ENCODE measurements at places on chromosomes 3 and 15. TPM values are rescaled to one million over a fixed set of nuclear protein-coding genes. Genes with fewer than 3 reads are reported as not detected.

The ARL6 gene
- 5.4 TPM for total RNA-seq

The PLAAT1 gene
- total RNA-seq = 0.66 TPM

The ADCY5 gene
- 32.5 TPM for total RNA-seq

The NANOGP8 gene
- total RNA-seq = 1.1 TPM

The CFAP100 gene
- not detected for total RNA-seq

GRCh38 chr15:90465930-90466567 is 63.7 kb upstream of the CRTC3 start:
- no peaks in the 10 kb centered on the region for H3K36me3 ChIP-seq
- DNase-seq = no peak
- H3K27ac ChIP-seq = peak overlapping the region; percentile 78
- no peaks in the 10 kb centered on the region for H3K4me1 ChIP-seq
- no peak overlapping the region for H3K4me3 ChIP-seq

- no peak overlapping the region for H3K27ac ChIP-seq
- H3K36me3 ChIP-seq = no peaks in the 10 kb centered on the region
- H3K27me3 ChIP-seq = no peaks in the 10 kb centered on the region
- no peaks in the 10 kb centered on the region for H3K4me1 ChIP-seq
Measured at GRCh38 chr3:185645596-185646381, 59.7 kb downstream of the SENP2 start.

- DNase-seq = no peak
- no peaks in the 10 kb centered on the region for H3K4me1 ChIP-seq
- H3K36me3 ChIP-seq = no peaks in the 10 kb centered on the region
- H3K27me3 ChIP-seq = no peaks in the 10 kb centered on the region
- no peak overlapping the region for H3K4me3 ChIP-seq
- no peak overlapping the region for H3K27ac ChIP-seq
Measured at GRCh38 chr3:171688002-171688401, 122.3 kb downstream of the PLD1 start.

GRCh38 chr3:122382888-122383666 is at the start of gene MIX23:
Gene MIX23, minus strand, starts transcription at chr3:122383231. Its CDS starts 7 bp downstream, at chr3:122383224.
- peak within 1 kb of the TSS; percentile 93 for H3K27ac ChIP-seq
- H3K4me1 ChIP-seq = no peaks in the 10 kb centered on the region
- H3K4me3 ChIP-seq = peak within 1 kb of the TSS; percentile 75
- H3K27me3 ChIP-seq = no peaks in the 10 kb centered on the region
- peak; percentile 78 for DNase-seq

- no peak overlapping the region for H3K27ac ChIP-seq
- peaks cover 10% of the 10 kb centered on the region for H3K36me3 ChIP-seq
- no peak overlapping the region for H3K4me3 ChIP-seq
- H3K4me1 ChIP-seq = no peaks in the 10 kb centered on the region
- H3K27me3 ChIP-seq = no peaks in the 10 kb centered on the region
Measured at GRCh38 chr15:34933432-34933975, 36.0 kb downstream of the AQR start.

DNA sequence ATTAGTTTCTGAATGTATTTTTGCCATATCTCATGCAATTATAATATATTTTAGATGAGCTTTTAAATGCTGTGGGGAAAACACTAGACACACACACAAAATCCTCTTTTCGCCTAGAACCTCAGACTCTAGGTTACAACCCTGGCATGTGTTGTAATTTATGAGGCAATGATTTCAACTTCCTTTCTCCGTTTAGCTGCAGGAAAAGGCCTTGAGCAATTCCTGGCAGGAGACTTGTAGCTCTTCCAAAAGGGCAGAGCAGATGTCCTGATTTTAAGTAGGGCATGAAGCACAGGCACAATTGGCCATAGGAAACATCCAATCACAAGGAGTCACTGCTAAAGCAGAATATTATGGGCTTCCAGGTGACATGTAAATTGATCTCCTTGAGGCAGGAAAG is 82.0 kb downstream of the GPR156 start:
- H3K27ac ChIP-seq = peak overlapping the region; percentile 4
- no peaks in the 10 kb centered on the region for H3K27me3 ChIP-seq
- H3K4me1 ChIP-seq = no peaks in the 10 kb centered on the region
- no peaks in the 10 kb centered on the region for H3K36me3 ChIP-seq
- DNase-seq = no peak
- no peak overlapping the region for H3K4me3 ChIP-seq
